Stimulated activated CD4-positive, alpha-beta T cell treated with anti-CD3 and anti-CD28 coated beads, TNF-alpha, amount 100 ng/mL, for 48 hours (primary cell): ENCODE measurements at places on chromosomes 12 and 14.
A peak's percentile ranks its signal among the peaks of the same experiment; 100 is the strongest.

GRCh38 chr12:106282457-106283097 is 20.0 kb upstream of the TCP11L2 start:
- DNase-seq = peak; percentile 27

- no peak for DNase-seq
Measured at GRCh38 chr12:48005001-48005749, 899 bp upstream of the COL2A1 start.

GRCh38 chr12:33575346-33575745 is 135.7 kb upstream of the SYT10 start:
- no peak for DNase-seq

DNA sequence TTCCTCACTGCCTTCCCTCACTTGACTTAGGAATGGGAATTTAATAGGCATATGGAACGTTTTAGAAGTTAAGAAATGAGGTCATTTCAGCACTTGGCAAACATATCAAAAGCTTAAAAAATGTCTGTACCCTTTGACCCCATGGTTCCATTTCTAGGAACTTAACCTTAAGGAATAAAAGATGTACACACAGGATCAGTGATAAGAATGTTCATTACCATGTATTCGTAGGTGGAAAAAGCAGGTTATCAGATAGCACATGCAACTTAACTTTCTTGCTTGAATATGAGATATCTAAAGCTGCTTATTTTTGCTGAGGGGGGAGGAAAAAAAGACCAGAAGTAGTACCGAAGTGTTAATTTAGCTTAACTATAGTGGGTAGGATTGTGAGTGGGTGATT is 57.2 kb downstream of the TTLL5 start:
- DNase-seq = no peak

DNA sequence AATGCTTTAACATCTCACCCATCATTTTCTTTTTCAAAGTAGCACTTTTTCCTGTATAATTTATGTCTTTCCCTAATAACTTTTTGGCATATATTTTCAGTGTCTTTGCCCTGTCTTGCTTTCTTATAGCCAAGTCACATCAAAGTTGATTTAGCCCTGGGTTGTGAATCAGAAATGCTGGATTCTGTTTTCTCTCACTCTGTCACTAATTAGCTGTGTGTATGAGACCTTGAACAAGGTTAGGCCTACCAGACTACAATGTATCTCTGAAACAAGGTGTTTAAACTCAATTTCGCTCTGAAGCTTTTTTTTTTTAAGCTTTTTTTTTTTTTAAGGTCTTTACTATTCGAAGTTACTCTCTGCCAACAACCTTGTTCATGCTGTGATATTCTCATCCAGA is 25.7 kb downstream of the CNOT2 start:
- DNase-seq = no peak

DNA sequence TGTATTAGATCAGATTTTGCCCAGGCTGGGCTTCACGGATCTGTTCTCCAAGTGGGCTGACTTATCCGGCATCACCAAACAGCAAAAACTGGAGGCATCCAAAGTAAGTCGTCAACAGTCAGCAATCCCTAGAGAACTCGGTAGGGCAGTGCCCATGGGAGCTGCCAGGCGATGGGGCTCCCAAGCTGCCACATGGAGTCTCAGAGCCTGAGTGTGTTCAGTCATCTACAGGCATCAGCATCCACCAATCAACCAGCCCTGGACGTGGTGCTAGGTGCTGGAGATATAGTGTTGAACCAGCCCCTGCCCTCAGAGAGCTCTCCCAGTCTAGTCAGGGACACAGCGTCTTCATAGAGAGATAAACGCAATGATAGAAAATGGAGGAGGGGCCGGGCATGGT is 6.9 kb downstream of the SERPINA4 start:
- DNase-seq = no peak

DNA sequence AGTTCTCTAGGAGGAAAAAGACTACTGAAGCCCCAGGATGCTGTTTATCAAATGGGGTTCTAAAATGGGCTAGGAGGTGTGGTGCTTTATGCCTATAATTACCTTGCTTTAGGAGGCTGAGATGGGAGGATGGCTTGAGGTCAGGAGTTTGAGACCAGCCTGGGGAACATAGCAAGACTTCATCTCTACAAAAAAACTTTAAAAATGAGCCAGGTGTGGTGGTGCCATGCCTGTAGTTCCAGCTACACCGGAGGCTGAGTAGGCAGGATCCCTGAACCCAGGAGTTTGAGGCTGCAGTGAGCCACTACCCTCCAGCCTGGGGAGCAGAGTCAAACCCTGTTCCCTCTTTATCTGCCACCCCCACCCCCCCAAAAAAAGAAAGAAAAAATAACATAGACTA is 23.3 kb upstream of the SLC2A3 start:
- no peak for DNase-seq

DNA sequence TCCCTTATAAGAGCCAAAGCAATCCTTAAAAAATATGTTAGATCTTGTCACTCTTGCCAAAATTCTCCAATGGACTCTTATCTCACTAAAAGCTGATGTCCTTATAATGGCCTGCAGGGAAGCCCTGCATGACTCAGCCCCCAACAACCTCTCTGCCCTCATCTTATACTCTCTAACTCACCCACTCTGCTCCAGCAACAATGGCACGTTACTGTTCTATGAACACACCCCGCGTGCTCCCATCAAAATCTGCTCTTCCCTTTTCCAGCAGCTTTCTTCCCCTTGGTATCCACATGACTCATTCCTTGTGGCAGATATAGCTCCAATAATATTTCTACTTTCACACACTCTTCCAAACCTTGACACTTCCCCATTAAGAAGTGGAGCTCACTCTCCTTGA is 108.1 kb downstream of the DENND5B start:
- DNase-seq = no peak

DNA sequence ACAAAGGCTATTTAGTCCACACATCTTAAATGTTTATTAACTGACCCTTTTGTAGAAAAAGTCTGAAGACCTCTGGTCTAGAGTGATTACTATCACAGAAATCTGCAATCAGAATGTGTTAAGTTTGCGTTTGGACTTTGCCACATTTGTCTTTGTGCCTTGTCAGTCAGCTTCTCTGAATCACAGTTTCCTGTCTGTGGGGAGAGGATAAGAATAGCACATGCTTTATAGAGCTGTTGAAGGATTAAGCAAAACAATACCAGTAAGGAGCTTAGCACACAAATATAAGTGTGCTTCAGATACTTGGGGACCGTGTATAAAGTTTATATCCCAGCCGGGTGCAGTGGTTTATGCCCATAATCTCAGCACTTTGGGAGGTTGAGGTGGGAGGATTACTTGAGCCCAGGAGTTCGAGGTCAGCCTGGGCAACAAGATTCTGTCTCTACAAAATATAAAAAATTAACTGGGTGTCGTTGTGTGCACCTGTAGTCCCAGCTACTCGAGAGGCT is 63.0 kb upstream of the BTG1 start:
- DNase-seq = no peak
